Osteoblast (primary cell): ENCODE measurements at places on chromosomes 12 and 14.

- DNase-seq = no peak
Observed at GRCh38 chr14:52692248-52692962, 3.0 kb downstream of the ERO1A start.

DNA sequence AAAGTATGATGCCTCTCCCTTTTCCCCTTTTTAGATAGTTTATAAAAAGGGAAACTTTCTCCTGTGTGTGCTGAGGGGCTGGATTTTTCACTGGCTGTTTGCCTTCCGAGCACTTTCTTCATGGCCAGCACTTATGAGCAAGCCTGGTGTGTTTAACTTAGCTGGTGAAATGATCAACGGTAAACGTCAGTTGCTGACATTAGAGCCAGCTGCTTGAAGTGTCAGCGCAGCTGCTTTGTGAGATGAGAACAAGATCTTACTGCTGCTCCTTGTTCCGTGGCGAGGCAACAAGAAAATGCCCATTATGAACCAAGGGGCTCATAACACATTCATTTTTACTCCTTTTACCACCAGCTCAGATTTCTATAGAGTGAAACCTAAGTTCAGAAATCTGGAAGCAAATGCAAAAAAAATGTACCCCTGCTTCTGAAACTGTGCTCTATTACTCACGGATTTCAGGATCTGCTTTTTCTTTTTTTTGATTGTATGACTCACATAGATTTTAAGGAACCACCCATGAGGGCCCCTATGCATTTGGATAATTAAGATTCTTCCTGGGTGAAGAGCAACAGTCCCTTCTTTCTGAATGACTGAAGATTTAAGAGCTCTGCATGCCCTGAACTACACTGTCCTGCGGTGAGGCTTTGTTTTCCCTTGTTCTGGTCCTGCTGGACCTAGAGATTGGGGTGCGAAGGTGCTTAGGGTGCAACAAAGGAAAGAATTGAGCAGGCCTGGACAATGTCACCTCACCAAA, 74.3 kb upstream of the CPM start:
- DNase-seq = peak; percentile 77

DNA sequence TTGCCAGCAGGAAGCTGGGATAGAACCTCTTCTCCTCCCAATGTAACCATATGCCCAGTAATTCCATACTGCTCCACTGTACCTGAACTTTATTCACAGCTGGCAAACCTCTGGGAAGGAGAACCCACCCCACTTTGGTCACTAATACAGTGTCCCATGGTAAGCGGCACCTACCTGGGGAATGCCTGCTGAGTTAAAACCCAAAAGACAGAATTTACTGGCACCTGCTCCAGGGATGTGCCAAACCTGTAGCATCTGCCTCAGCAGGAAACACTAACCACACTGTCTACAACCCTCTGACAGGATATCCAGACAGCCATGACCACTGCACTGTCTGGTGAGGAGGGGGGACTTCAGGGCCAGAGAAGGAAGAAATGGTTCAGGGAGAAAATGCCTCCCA, 26.6 kb downstream of the DDX24 start:
- DNase-seq = no peak

GRCh38 chr12:55822228-55822627, 4.4 kb downstream of the ORMDL2 start:
- DNase-seq = no peak
